ENCODE measurements at places on chromosomes 7 and 10. TPM values are rescaled to one million over a fixed set of nuclear protein-coding genes. Genes with fewer than 3 reads are reported as not detected.

DNA sequence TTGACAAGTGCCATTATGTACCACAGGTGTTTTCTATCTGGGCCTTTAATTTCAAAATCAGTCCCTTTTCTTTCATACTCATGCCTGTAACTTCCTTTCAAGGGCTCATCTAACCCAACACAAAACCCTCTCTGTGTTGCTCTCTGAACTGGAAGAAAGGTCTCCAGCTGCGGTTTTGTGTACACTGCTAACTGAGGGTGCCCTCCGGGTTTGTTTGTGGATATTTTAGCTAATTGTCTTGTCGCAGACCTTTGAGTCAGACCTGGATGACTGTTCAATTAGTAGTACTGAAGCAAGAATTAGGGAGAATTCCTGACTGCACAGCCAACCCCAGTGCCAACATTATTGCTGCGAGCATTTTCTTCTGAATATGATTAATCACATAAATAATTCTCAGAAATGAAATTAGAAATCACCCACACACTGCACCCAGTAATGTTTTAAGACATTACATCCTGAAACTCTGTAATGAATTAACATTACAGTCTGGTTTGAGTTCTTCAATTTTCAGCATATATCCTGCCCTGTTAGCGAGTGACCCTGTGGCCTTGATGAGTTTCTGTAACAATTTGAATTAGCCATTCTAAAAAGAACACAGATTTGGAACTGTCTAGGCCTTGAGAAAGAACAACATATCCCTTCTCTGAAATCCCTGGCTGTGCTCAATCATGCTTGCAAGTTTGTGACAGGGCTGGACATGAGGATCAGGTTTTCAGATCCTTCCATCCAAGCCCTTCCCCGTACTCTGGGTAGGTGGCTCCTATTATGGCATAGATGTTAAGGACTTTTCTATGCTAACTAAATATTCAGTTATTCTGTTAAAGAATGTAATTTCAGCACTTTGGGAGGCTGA is 460.1 kb downstream of the PLXDC2 start:
- DNase-seq = no peak

The PNPLA8 gene
- 61.2 TPM for total RNA-seq

DNA sequence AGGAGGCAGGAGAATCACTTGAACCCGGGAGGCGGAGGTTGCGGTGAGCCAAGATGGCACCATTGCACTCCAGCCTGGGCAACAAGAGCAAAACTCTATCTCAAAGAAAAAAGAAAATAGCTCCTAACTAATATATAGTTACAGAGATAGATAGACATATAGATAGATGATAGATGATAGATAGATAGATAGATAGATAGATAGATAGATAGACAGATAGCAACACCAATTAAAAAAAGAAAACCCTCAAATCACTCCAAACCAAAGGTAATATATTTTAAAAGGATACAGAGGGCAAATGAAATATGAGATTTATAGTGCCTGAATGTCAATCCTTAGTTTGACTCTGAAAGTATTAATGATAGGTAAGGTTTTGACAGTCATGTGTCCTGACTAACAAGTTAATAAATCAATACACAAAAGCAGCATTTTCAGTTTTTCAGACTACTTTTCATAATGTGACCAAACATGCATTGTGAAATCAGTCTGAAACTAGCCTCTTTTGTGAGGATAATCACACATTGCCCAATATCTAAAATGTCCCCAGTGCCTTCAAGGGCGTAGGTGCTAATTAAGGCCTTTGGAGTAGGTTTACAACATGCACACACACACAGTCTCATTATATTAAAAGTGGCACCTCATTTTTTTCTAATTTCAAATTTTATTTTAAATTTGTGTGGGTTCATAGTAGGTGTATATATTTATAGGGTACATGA is 61.2 kb downstream of the BPGM start:
- DNase-seq = no peak

GRCh38 chr10:99374972-99375371 is 45.8 kb downstream of the CNNM1 start:
- no peak for DNase-seq

GRCh38 chr10:24848195-24848594 is 104.2 kb downstream of the PRTFDC1 start:
- DNase-seq = no peak

GRCh38 chr10:44260286-44260928 is 124.5 kb downstream of the CXCL12 start:
- no peak for DNase-seq

- DNase-seq = no peak
Observed at GRCh38 chr7:111532625-111533024, 29.7 kb downstream of the IMMP2L start.

- no peak for DNase-seq
Observed at GRCh38 chr7:23662124-23662983, 17.6 kb upstream of the FAM221A start.

The NKX1-2 gene
- not detected for total RNA-seq

GRCh38 chr10:103651783-103652476 is 158.4 kb downstream of the NEURL1 start:
- DNase-seq = no peak

DNA sequence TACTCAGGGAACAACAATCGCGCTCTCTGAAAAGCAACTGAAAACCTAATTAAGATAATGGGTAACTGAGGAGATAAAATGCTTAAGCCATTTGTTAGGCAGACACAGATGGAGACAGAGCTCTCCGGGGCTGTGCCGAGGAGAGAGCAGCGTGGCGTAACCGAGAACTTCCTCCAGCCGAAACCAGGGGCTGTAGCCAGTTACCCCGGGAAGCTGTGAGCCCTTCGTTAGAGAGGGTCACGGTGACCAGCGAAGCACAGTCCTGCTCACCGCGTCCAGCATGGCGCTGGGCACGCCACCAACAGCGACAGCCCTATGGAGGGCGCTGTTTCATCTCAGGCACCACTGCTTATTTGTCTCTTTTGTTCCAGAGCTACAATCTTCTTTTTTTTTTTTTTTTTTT is 16.1 kb downstream of the PAPOLB start:
- no peak for DNase-seq

GRCh38 chr10:23432639-23433038 is 6.2 kb upstream of the OTUD1 start:
- DNase-seq = no peak

The TEX47 gene
- not detected for total RNA-seq

- DNase-seq = no peak
Observed at GRCh38 chr10:112434988-112435619, 11.6 kb downstream of the ZDHHC6 start.

The OPN4 gene
- total RNA-seq = not detected

The NPSR1 gene
- total RNA-seq = 0.58 TPM

GRCh38 chr10:3567291-3567963 is 217.6 kb downstream of the KLF6 start:
- DNase-seq = no peak

DNA sequence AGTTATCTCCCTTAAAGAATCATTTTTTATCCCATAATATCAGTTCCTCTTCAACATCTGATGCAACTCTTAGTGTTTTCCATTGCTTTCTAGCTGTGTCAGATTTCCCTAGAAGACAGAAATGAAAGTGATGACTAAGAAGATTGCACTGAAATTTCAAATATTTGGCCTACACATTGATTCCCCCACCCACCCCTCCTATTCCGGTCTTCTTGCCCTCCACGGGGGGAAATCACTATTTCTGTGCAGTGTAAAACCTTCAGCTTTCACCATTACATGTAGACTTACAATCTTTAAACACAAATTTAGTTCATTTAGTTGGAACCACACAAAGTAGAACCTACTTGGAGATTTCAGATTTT is 63.7 kb upstream of the IL6 start:
- DNase-seq = no peak

DNA sequence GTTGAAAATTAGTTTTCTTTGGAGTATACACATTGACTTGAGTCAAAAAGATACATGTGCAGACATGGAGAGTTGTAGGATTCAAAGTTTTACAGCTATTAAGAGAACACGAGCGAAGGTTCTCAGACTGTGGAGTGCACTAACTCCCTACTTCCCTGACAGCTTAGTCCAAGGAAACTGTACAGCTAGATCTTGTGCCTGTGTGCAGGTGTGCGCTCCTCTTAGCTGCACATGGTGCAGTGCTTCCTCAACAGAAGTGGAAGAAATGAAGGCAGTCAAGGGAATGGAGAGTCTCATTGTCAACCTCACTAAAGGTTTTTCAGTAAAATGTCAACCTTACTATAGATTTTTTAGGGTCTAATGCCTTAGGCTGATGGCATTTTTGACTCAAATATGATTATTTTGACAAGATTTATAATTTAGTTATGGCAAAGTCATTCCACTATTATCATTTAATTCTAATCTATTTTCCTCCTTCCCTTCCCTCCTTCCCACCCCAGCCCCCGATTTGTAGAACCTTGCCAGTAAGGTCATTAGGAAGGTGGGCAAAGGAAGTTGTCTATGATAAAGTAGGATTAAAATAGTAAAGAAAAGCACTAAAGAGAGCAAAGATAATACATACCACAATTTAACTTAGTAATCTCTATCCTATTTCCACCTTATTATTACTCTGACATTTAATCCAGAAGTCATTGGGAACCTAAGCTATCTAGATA is 13.6 kb downstream of the PDK4 start:
- no peak for DNase-seq

GRCh38 chr10:131261890-131262475 is 49.5 kb downstream of the TCERG1L start:
- no peak for DNase-seq

The UPK3BL2 gene
- 15.4 TPM for total RNA-seq

- DNase-seq = peak; percentile 96
Observed at GRCh38 chr10:71999360-72000072, 35.3 kb downstream of the CHST3 start.

DNA sequence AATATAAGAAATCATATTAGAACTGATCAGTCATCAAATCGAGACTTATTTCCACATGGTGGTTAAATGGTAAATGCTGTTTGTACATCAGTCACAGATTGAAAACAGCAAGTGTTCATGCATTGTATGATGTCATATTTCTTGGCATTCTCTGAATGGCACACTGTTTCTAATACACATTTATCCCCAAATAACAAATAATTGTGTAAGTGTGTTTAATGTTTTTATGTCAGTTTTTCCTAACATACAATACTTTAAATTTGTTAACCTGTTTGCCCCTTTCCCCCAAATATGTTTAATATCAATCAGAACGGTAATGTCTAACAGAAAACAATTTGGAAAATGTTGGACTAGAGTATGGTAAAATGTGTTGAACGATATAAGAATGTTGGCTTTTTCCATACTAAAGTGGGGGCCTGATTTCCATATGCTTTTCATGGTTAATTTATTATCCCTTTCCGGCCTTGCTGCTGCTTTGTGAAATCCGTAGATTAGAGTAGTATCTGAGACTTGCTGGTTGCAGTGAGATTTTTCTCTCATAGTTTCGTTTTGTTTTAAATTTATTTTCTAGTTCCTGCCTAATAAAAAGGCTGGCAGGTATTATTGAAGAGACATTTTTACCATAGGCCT is 23.7 kb downstream of the RAB18 start:
- no peak for DNase-seq

The CPA2 gene
- total RNA-seq = not detected

The ZPBP gene
- 0.21 TPM for total RNA-seq

The KIN gene
- total RNA-seq = 15.9 TPM

The CAMK2B gene
- total RNA-seq = 1.5 TPM

Data from urinary bladder (tissue), 4 donors.